ENCODE measurements at places on chromosomes 12 and 14.

- DNase-seq, result no peak
Measured at GRCh38 chr12:103956509-103957027, 9.1 kb upstream of the TDG start.

- no peak for DNase-seq
Measured at GRCh38 chr12:103712216-103712615, 125.1 kb downstream of the STAB2 start.

GRCh38 chr14:94550041-94550440 lies 11.2 kb upstream of the SERPINA4 start:
- no peak for DNase-seq

- DNase-seq, result no peak
Measured at GRCh38 chr14:65620195-65620594, 207.7 kb downstream of the FUT8 start.

DNA sequence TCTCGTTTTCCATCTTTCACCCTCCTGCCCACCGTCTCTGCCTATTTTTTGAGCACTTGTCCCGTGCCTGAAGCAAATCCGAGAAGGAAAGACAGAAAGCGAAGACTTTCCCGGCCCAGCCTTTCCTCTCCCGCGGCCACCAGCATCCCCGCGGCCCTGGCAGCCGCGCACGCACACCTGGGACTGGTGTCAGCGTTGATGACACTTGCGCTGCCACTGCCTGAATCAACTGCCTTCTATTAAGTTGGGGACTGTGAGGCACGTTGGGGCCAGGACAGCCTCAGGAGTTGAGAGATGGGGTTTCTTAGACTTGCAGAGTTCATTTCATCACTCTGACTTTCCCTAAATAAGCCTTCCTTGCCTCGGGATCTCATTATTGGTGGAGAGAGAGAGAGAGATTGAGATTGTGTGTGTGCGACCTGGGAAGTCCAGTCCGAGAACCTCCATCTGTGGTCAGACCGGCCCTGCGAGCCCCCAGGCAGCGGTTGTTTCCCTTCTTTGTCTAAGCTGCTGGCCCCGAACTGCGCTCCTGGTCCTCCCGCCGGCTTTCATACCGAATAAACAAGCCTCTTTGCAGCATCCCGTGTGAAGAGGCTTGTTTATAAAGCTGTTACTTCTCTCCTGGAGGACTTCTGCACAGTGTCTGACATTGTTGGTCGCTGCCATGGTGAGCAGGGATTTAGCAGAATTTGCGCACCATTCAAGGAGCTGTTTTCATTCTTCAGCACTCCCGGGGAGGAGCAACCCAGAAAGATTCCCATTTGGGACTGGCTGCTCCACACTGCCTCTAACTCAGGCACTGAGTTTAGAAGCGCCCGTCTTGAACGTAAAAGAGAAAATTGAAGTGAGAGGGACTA lies 1.5 kb downstream of the PDZRN4 start:
- no peak for DNase-seq

DNA sequence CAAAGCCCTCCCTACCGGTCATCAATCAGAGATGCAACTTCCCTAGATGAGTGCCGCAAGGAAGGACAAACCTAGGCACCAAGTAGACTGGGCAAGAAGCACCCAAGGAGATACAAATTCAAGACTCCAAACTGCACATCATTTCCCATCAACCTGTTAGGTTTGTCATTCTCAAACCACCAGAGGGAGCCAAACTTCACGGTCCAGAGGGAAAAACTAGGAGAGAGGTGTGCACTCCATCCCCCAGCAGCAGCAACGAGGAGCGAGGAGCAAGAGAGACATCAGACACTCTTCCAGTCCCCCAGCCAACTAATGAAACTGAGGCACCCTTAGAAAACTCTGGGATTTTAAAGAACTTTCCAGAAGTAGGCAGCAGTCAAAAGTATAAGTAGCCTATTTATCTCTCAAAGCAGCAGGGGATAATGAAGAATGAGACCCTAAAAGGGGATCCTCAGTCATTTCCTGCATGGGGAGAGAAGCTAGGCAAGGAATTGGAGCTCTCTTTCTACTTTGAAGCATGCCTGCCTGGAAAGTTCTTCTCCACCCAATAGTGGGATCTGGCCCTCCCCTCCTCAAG lies 37.0 kb upstream of the NT5DC3 start:
- no peak for DNase-seq

DNA sequence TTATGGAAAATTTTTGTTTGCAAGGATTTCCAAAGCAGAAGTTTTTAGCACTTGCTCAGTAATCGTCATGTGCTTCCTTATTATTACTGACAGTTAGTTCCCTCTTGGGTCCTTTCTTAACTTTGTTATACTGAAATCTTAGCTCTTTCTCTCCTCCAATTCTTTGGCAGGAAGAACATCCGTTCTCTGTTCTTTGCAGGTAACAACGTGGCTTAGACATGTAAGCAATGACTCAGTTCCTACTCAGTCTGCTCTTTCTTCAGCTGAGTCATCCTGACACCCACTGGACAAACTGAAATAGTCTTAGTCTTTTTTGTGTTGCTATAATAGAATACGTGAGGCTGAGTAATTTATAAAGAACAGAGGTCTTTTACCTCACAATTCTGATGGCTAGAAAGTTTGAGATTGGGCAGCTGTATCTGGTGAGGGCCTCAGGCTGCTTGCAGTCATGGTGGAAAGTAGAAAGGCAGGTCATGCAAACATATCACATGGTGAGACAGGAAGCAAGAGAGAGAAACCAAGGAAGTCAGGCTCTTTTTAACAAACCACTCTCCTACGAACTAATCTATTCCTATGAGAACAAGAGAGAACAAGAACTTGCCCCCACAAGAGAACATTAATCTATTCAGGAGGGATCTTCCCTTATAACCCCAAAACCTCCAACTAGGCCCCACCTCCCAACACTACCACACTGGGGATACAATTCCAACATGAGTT lies 49.2 kb downstream of the TESPA1 start:
- no peak for DNase-seq
